ENCODE measurements at places on chromosomes 2 and 18.

DNA sequence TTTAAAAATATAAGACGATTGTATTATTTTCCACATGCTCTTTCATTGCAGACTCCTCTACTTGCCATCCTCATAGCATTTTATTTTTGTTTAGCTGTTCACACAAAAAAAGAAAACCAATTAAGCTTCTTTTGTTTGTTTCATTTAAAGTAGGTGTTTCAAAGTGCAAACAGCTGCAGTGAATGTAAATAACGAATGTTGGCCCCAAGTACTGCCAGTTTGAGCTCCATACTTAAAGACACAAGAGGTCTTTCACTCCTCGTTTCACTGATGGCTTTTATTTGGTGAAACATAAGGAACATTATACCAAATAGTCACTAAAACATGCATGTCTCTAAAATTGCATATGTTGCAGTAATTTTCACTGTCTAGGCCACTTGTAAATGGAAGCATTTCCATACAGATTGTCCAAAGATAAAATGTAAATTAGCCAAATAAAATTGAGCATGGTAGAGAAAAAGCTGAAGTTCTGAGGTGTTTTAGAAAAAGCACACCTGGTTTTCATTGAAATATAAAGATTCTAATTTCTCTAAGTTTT is 253.4 kb downstream of the TMX3 start:
- DNase-seq, result no peak

- no peak for DNase-seq
Measured at GRCh38 chr2:217361483-217361880, 501.6 kb upstream of the TNP1 start.

DNA sequence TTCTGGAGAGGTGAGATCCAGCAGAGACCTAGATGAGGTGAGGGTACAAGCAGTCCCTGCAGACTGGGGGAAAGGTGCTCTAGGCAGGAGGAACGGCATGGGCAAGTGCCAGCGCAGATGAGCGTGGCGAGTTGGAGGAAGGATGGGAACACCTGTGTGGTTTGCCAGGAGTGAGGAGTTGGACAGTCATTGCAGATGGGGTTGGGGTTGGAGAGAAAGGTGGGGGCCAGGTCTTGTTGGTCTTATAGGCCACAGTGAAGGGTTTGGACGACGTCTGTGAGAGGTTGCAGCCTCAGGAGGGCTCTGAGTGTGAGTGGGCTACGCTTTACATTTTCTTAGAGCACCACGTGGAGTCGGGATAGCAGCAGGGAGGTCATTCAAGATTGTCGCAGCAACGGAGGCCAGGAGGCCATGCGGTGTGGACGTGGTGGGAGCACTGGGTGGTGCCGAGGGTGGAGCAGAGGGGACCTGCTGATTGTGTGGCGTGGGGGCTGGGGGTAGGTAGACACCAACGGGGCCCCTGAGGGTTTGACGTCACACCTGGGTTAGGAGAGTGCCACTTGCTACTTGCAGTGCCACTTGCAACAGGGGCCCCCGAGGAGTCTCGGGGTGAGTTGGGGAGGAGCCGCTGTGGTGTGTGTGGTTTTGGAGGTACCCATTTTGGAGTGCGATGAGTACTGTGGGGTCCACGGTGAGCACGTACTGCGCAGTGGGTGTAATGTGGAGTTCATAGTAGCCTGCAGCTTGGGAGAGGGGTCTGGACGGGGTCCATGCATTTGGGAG is 66.2 kb downstream of the LPIN1 start:
- peak; percentile 27 for DNase-seq

DNA sequence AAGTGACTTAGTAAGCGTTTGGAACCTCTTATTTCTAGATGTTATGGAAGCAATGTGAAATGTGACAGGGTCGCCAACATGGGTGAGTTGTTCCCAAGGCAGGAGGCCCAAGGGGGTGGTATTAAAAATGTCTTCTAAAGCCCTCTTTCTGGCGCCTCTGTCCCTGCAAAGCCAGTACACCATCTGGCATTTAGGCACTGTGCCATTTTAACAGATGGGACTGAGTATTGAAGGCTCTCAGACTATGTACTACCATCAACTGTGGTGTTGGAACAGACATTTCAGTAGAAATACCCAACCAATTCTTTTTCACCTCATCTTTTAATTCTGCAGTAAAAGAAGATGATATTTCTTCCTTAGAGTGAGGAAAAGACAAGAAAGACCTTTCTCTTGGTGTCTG is 384.5 kb upstream of the MMADHC start:
- no peak for DNase-seq

- DNase-seq, result no peak
Measured at GRCh38 chr2:172120118-172120517, 17.4 kb upstream of the DLX2 start.

DNA sequence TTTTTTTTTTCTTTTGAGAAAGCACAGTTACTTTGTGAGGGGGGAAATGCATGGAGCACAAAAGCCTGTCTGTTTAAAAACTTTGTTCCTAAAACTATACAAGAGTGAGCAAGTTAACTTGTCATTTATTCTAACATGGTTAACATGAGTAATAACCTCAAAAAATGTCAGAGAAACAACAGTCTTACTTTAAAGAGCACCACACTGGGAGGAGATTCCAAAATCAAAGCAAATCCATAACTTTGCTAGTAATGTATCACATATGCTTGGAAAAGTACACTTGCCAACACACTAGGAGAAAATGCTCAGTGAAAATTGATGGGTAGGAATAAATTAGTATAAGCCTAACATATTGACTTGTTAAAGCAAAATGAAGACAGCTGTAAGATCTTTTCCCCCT is 157.1 kb downstream of the PRPF40A start:
- DNase-seq, result no peak

GRCh38 chr2:60741576-60741975 is 14.5 kb upstream of the PAPOLG start:
- DNase-seq, result no peak

GRCh38 chr2:105328281-105329196 is 996 bp downstream of the TGFBRAP1 start:
- DNase-seq, result peak; percentile 65

- DNase-seq, result no peak
Measured at GRCh38 chr18:26317398-26317797, 91.2 kb downstream of the TAF4B start.

- no peak for DNase-seq
Measured at GRCh38 chr2:101420623-101421022, 33.3 kb upstream of the CREG2 start.

GRCh38 chr18:3117493-3118192 is 102.1 kb downstream of the MYOM1 start:
- DNase-seq, result no peak

Measured in activated effector memory CD4-positive, alpha-beta T cell treated with anti-CD3 and anti-CD28 coated beads, Interleukin-2, amount 50 U/mL, for 16 hours (primary cell).